ENCODE measurements at places on chromosomes 3 and 15.

GRCh38 chr3:43503067-43503728 lies 118.6 kb downstream of the ANO10 start:
- DNase-seq = no peak

DNA sequence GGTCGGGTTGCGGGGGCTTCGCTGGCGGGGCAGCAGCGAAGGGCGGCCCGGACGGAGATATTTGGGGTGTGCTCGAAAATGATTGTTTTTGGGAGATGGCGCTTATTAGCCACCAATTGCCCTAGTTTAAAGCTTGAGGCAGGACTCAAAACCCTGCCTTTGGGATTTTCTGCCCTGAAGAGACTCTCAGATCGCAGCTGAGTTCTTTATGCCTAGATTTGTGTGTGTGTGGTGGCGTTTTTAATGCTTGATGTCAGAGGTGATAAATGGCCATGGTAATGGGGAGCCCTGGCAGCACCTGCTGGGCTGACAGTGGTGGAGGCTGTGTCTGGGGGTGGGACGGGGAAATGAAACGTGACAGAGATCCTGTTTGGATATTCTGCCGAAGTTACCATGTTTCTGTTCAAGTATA lies 604 bp downstream of the KCTD6 start:
- peak; percentile 3 for DNase-seq

DNA sequence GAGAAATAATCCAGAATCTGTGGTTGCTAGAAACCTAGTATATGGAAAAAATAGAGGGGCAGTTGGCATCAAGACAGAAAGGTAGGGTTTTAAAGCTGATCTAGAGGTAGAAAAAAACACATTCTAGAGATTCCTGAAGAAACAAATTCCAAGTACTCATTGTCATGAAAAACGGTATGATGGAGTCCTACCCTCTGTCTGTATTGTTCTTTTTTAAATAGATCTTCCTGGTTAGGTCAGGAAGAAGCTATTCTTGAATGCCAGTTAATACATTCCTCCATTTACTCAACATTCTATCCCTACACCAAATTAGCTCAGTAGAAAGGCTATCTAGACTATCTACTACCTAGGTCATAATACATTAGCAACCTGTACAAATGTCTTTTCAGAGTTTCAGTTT lies 364.7 kb downstream of the FHIT start:
- DNase-seq = no peak

- DNase-seq = no peak
Observed at GRCh38 chr15:84143753-84144314, 91.7 kb upstream of the GOLGA6L4 start.

GRCh38 chr3:51379746-51380455 lies 5.2 kb upstream of the MANF start:
- DNase-seq = no peak

DNA sequence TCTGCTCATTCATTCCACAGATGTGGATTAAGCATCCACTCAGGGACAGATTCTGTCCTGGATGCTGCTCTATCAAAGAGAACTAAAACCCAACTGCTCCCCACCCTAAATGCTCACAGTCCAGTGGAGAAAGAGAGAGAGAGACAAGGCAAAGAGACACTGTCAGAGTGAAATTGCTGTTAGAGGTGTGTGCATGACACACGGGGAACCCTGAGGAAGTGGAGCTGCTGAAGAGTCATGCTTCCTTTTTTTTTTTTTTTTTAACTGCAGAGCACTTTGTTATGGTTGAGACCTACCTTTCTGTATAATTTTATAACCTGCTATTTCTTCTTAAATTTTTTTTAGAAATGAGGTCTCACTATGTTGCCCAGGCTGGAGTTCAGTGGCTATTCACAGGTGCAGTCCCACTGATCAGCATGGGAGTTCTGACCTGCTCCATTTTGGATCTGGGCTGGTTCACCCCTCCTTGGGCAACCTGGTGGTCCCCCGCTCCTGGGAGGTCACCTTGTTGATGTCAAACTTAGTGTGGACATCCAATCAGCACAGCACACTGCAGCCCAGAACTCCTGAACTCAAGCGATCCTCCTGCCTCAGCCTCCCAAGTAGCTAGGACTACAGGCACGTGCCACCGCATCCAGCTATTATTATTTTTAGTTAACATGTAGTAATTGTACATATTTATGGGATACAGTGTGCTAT lies 18.2 kb upstream of the PSTPIP1 start:
- DNase-seq = no peak

DNA sequence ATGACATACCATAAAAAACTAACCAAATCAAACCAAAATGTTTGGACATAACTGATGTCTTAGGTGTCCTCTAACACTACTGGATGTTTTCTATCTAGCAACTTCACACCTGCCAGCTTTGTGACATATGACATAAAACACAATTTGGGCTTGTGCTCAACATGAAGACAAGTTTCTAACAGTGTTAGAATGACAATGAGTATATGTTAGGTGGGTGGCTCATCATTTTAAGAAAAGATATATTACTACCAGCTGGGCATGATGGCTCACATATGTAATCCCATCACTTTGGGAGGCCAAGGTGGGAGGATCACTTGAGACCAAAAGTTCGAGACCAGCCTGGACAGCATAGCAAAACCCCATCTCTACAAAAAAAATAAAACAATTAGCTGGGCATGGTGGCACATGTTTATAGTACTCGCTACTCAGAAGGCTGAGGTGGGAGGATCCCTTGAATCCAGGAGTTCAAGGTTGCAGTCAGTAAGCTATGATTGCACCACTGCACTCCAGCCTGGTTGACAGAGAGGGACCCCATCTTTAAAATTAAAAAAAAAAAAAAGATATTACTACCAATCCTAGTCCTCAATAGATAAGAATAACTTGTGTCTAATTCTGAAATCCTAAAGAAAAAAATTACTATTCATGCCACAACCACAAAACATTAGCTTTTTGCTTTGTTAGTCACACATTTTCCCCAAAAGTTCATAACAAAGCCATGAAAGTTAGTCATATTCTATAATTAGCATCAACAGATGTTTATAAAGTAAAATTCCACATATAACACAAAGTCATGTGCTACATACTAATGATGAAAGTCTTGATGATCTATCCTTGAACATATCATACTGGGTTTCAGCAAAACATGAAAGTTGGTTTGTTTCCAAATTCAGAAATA lies 59.9 kb downstream of the LRRFIP2 start:
- no peak for DNase-seq

DNA sequence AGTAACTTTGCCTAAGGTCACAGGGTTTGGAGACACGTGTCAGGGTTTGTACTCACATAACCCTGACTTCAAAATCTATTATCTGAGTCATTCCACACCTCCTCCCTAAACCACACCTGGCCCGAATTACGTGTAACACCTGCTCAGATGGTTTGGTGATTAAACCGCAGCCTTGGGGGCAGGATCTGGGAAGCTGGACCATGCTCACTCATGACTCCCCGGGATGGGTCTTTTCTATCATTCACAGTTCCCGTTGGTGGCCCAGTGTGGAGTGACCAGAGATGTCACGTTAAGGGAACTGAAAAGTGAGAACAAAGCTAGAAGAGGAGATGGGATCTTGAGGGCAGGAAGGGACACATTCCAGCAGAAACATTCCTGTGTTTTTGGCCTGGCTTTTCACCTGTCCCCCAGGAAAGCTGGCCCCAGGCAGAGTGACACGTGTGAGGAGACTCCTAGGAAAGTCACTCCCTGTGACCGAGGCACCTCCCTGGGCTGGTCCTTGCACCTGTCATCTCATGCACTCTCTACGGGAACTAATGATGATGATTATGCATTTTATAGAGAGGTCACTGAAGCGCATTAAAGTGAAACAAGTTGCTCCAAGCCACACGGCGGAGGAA lies 75.4 kb upstream of the POMGNT2 start:
- DNase-seq = no peak

DNA sequence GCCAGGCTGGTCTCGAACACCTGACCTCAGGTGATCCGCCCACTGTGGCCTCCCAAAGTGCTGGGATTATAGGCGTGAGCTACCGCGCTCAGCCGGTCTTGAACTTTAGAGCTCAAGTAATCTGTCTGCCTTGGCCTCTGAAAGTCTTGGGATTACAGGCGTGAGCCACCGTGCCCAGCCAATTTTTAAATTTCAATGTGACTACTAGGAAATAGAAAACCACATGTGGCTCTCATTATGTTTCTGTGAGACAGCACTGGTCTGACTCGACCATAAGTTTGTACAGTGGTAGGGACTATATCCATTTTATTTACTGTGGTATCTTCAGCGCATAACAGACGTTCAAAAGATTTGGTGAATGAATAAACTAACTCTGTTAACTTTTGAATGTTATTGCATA lies 9.1 kb downstream of the ZFAND6 start:
- no peak for DNase-seq

GRCh38 chr3:33152363-33153360 lies 38.8 kb downstream of the CRTAP start:
- no peak for DNase-seq

- DNase-seq = no peak
Observed at GRCh38 chr3:12234192-12234591, 54.7 kb upstream of the PPARG start.

DNA sequence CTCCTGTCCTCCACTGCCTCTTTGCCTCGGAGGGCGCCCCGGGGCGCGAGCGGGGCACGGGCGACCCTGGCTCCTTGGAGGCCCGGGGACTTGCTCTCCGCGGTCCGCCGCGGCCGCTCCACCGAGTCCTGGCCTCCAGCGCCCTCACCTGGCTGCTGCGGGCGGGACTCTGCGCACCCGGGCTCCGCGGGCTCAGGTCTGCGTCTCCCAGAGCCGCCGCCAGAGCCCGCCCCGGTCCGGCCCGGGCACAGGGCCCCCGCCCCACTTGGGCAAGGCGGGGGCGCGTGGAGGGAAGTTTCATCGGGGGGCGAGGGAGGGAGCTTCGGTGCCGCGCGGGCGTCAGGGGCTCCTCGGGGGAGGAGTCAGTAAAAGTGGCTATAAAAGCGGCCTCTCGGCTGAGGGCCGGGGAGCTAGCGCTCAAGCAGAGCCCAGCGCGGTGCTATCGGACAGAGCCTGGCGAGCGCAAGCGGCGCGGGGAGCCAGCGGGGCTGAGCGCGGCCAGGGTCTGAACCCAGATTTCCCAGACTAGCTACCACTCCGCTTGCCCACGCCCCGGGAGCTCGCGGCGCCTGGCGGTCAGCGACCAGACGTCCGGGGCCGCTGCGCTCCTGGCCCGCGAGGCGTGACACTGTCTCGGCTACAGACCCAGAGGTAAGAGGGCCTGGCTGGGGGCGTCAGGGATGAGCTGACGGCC lies at the start of gene CEMIP:
Gene CEMIP (plus strand): TSS at position 407 of the 694 bp plus-strand sequence. CDS start 94,510 bp downstream, outside the sequence.
- DNase-seq = peak; percentile 32

GRCh38 chr3:89000886-89001285 lies 106.5 kb upstream of the EPHA3 start:
- DNase-seq = no peak

DNA sequence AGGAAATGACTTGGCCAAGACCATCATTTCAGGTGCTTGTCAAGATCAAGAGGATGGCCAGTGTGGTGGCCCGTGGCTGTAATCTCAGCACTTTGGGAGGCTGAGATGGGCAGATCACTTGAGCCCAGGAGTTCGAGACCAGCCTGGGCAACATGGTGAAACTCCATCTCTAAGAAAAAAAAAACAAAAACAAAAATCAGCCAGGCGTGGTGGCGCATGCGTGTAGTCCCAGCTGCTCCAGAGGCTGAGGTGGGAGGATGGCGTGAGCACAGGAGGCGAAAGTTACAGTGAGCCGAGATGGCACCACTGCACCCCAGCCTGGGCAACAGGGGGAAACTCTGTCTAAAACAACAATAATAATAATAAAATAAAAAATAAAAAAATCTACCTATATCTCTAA lies 15.0 kb downstream of the CRABP1 start:
- no peak for DNase-seq

- DNase-seq = no peak
Observed at GRCh38 chr3:128591738-128592426, 58.7 kb downstream of the RPN1 start.

DNA sequence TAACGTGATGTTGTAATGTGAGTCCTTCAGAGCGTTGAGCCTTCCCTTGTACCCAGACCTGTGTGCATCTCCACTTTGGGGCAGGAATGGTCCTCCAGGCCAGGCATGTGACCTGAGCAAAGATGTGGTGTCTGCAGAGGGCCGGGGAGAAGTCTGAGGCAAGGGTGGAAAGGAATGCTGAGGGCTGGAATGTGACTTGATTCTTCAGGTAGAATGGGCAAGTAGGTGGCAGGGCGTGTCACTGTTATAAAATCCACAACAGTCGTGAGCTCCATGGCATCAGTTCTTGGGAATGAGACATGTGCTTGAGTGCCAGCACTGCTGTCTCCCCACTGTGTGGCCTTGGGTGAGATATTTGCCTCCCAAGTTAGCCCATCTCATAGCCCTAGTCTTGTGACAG lies 24.0 kb upstream of the BSN start:
- DNase-seq = no peak

GRCh38 chr3:31758322-31758965 lies 222.6 kb downstream of the OSBPL10 start:
- DNase-seq = no peak

DNA sequence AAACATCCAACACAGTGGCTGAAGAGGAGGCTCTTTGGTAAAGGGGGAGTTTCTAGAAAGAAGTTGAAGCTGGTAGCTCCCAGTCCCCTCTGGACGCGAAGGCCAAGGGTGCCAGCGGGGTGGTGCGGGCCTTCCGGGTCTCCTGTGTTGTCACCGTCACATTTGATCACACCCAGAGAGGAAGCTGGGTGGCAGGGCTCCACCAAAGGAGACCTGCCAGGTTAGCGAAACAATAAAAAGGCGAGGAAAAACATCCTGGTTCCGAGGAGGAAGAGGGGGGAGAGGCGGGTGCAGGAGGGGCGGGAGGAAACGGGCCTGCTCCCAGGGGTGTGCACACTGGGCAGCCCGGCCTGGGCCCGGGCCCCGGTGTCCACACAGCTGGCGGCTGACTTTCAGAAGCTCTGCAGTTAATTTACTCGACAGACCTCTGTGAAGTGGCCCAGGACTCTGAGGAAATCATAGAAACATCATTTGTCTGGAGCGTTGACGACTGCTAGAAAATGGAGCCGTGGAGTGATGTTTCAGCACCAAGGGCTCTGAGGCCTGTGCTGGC lies 12.1 kb downstream of the HEG1 start:
- DNase-seq = no peak

DNA sequence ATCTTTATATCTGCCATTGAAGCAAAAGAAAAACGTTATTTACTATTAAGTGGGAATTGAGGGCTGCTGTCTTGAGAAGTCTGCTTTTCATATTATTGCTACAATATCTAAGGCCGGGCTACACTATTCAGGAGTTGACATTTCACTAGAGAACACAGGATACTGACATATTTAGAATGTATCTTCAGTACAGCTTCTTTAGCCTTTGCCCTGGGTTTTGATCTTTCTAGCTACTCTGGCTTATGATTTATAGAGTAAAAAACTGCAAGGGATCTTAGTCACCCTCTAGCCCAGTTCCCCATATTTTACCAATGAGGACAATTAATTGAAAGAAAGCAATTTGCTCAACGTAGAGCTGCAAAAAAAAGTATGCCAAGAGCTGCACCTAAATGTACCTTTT lies 307.4 kb upstream of the DPPA4 start:
- DNase-seq = no peak

DNA sequence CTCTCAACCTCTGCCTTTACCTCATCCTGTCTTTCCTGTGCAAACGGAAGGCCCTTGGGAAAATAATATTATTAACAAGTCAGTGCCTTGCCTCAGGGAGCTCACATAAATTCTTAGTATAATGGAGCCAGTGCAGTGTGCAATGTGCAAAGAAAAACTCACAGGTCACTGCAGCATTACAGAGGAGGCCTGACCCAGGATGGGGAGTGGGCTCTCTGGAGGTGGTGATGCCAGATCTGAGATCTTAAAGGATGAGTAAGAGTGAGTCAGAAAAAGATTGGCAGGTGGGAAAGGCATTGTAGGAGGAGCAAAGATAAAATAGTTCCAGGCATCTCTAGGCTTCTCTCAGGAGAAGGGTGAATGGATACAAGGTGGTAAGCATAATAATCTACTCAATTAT lies 185.6 kb upstream of the ADAMTS9 start:
- no peak for DNase-seq

All from stimulated activated CD4-positive, alpha-beta T cell treated with anti-CD3 and anti-CD28 coated beads, Interleukin-15, amount 100 ng/mL, for 1 hour (primary cell).